Kidney epithelial cell (primary cell): ENCODE measurements at places on chromosomes 16 and 17. TPM values are rescaled to one million over a fixed set of nuclear protein-coding genes. Genes with fewer than 3 reads are reported as not detected.
A peak's percentile ranks its signal among the peaks of the same experiment; 100 is the strongest.

DNA sequence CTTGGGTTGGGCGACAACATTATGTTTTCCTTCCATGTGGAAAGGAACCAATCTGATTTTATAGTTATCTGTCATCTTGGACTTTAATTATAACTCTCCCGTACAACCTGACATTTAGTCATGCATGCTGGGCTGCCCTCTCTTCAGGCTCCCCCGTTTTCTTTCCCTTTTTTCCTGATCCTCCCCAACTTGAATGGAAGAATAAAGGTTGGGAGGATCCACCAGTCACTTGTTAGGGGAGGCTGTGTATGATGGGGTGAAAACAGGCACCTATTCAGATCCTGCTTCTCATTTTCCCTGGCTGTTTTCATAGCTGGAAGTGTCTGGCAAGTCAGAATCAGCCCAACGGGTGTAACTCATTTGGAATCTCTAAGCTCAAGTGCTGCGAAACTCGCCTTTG, 267.2 kb upstream of the SALL1 start:
- no peak for DNase-seq

Gene RAB26
- total RNA-seq = 0.54 and 0.68 TPM in 2 replicates

DNA sequence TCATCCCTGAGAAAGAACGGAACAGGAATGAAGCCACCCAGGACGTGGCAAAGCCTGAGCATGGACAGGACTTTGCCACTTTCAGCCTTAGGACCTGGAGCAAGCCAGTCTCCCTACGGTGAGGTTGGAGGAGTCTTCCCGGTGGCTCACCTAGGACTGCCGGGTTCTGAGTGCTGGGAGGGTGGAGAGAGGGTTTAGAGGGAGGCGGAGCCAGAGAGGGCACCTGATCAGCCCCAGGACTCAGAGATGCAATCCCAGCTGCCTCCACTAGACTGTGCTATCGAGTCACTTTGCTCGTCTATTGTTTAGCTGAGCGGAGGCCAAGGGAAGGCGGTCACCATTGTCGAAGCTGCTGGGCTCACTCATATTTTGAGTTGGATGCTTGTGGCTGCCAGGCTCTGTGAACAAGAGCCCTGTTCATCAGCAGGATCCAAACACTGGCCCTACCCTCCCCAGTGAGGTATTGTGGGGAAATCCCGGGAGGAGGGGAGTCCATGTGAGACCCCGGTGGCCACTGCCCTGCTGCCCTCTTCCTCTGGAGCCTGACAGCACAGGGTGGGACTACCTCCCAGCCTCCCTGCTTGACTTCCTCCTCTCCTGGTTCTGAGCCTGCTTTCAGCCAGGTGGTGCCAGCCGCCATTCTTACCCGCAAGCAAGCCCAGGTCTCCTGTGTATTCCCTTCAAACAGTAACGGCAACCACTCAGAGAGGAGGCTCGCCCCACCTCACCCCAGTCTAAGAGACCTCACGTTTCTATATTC, 7.0 kb downstream of the KRT14 start:
- peak; percentile 43 for DNase-seq

- no peak for DNase-seq
Observed at GRCh38 chr16:11151156-11151884, 104.7 kb downstream of the SOCS1 start.

Gene DLX4
- 0.21 and 0.50 TPM in 2 replicates for total RNA-seq

Gene TBC1D3
- total RNA-seq = not detected in 2 replicates

DNA sequence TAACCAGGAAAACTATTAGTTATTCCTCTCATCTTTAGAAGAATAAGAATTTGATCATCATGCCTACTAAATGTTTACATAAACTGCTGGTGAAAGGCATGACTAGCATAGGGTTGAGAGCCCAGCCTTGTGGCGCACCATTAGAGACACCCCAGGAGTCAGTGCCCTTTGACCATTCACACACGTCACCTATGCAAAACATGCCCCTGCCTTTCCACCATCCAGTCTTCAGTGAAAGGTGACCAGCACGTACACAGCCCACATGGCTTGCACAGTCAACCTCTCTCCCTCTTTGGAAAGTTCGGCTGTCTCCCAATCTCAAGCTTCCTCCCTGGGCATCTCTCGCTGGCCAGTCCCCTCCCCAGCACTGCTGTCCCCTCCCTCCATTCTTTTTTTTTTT, 150.3 kb downstream of the ENGASE start:
- DNase-seq = no peak

DNA sequence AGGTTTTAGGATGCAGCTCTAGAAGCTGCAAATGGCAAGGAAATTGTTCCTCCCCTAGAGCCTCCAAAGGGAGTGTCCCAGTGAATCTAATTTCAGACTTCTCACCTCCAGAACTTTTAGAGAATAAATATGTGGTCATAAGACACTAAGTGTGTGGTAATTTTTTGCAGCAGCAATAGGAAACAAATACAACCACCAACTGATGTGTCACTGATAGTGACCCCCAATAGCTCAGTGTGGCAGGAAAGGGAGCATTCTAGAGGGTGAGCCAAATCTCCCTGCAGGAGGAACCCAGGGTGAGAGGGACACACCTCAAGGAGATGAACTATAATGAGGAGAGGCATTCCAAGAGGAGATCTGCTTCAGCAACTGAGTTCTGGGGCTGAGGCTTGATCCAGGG, 4.1 kb downstream of the CCL4L2 start:
- DNase-seq = no peak

Gene STX8
- 76.3 and 102 TPM in 2 replicates for total RNA-seq

- DNase-seq = no peak
Observed at GRCh38 chr16:47829850-47830600, 325.8 kb downstream of the ABCC12 start.

- DNase-seq = no peak
Observed at GRCh38 chr16:49832177-49832576, 23.7 kb downstream of the ZNF423 start.

GRCh38 chr17:7437950-7438614, 1.2 kb upstream of the FGF11 start:
- DNase-seq = no peak

DNA sequence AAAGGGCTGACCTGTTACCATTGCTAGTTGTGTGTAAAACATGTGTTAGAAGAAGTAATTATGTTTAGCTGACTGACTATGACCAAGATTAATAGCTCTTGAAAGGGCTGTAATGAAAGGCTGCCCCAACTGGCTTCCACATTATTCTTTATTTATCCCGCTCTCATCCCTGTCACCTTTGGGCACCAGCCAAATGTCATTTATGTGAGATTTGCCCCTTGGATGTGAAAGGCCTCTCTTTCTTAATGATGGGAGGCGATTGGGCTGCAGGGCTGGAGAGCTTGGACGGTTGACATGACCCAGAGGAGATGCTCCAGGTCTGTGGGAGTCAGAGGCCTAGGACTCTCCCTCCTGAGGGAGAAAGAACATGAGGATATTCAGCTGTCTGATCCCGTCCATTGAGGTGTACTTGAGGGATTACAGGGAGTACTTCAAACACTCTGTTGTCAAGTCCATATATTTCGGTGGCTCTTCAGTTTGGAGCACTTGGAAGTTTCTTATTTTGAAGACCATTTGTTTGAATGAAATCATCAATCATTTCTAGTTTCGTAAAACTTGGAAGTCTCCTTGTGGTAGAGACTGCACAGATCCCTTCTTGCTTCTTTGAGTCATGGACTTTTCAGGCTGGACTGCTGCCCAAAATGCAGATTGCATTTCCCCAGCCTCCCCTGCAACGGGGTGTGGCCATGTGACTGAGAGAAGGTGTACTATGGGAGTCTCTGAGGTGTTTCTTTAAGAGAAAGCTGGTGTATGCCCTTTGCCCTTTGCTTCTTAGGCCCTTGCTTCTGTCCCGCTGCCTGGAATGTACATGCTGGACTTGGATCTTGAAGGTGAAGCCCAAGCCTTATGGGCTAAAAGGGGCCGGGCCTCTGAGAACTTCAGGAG, 51.3 kb downstream of the FTO start:
- DNase-seq = peak; percentile 65

- DNase-seq = no peak
Observed at GRCh38 chr17:80260069-80260535, 550 bp upstream of the RNF213 start.

GRCh38 chr17:28216528-28216927, 102.5 kb upstream of the TMEM97 start:
- no peak for DNase-seq

Gene SGCA
- not detected in 2 replicates for total RNA-seq

Gene KCNH6
- total RNA-seq = 0.07 and 0.21 TPM in 2 replicates

Gene FMNL1
- total RNA-seq = 26.0 and 27.5 TPM in 2 replicates

GRCh38 chr16:88569614-88569984, 604 bp upstream of the ZC3H18 start:
- no peak for DNase-seq

Gene CDH3
- 173 and 201 TPM in 2 replicates for total RNA-seq

DNA sequence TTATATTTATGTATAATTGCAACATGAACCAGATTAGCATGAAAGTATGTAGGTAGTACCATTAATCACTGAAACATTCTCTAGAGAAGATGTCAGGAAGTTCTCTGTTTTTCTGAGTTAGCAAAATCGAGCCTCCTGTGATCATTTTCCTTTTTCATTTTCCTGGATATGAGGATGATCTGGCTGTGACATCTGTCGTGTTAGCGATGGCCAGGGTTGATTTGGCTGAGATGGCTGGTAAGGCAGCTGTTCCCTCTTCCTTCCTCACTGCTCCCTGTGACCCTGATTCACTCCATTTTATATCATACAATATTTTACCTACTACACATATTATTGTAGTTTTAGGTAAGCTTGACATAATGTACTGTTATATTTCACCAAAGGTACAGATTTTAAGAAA, 10.3 kb downstream of the CNTNAP4 start:
- no peak for DNase-seq

Gene VMO1
- total RNA-seq = not detected in 2 replicates

DNA sequence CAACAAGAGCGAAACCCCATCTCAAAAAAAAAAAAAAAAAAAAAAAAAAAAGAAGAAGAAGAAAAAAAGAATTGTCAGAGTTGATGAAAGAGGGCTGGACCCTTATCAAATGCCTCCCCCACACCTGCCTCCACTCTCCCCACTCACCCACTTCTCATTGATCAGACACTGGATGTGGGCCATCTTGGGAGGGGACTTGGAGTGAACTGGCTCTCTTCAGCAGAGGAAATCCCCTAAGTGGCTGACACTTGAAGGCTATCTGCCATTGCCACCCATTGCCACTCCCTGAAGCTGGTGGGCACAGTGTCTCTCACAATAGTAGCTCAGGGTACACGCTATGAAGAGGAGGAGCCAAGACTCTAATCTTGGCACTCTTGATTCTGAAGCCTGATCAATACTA, 1.6 kb downstream of the ITGA2B start:
- no peak for DNase-seq

Gene CCDC137
- total RNA-seq = 22.0 and 25.6 TPM in 2 replicates

Gene TBC1D3I
- 0.13 TPM in 1 of 2 replicates, not detected in the other for total RNA-seq

Gene MFSD6L
- 0.27 and 0.54 TPM in 2 replicates for total RNA-seq

Gene C17orf78
- not detected in 2 replicates for total RNA-seq

DNA sequence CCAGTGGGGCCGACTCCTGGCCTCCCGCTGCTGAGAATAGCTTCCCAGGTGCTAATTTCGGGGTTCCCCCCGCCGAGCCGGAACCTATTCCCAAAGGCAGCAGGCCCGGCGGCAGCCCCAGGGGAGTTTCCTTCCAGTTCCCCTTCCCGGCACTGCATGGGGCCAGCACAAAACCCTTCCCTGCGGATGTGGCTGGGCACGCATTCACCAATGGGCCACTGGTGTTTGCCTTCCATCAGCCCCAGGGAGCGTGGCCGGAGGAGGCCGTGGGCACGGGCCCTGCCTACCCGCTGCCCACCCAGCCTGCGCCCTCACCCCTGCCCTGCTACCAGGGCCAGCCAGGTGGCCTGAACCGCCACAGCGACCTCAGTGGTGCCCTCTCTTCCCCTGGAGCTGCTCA, 24.9 kb upstream of the ZFPM1 start:
- no peak for DNase-seq

DNA sequence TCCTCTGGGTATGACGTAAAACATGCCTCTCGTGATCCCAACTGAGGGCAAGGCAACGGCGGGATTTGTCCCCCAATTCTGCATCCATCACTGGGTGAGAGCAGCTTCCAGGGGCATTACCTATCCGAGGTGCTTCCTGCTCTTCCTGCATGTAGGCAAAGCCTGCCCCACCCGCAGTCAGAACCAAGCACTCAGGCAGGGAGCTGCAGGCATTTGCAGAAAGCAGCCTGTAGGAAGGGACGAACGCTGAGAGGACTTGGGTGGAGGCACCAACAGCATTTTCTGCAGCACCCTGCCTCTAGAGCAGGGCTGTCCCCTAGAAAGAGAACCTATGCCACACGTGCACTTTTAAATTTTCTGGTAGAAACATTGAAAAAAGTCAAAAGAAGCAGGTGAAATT, 5.5 kb downstream of the BCO1 start:
- DNase-seq = no peak

DNA sequence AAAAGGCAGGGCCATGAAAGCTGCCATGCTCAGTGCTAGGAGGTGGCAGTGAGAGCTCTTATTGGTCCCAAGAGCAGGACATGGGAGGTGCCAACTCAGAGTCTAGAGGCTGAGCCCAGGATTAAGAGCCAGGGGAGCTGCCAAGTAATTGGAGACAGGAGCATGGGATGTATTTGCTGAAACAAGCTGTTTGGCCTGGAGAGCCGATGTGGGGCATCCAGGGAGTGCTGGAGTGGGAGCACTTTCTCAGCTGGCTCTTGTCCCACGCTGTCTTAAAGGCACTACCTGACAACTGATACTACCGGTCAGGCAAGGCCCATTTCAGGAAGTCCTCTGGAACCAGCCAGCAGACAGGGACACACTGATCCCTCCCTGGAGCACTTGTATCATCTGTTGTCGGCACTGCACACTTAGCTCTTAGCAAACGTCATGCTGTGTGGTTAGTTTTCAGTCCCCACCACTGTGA, 19.3 kb downstream of the ANKFN1 start:
- DNase-seq = no peak

GRCh38 chr17:36019423-36019822, 1.7 kb upstream of the CCL23 start:
- no peak for DNase-seq

DNA sequence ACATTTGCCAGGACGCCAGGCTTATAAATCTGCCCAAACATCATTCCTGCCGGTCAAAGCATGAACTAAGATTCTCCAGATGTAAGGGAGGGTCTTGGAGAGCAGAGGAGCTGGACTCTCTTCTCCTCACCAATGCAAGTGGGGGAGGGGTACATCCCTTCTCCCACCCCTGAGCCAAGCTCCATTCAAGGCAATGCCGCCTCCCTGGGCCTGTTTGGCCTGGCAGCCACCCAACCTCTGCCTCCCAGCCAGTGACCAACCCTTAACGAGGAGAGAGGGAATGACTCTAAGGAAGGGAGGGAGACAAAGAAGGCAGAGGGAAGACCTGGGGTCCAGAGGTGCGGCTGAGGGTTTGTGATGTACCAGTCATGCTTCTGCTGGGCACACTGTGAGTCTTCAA, 13.8 kb downstream of the C17orf50 start:
- DNase-seq = no peak

- no peak for DNase-seq
Observed at GRCh38 chr17:16358394-16358793, 5.1 kb upstream of the CENPV start.

- no peak for DNase-seq
Observed at GRCh38 chr16:59593194-59593661, 859.1 kb upstream of the GOT2 start.

Gene MYL11
- total RNA-seq = not detected in 2 replicates

Gene LITAFD
- not detected in 2 replicates for total RNA-seq

GRCh38 chr16:57299009-57299718, 14.7 kb upstream of the PLLP start:
- peak; percentile 44 for DNase-seq

GRCh38 chr16:47110939-47111338, 32.8 kb downstream of the NETO2 start:
- DNase-seq = no peak

- DNase-seq = no peak
Observed at GRCh38 chr17:34163123-34163522, 92.0 kb upstream of the CCL2 start.

GRCh38 chr16:79658301-79659033, 57.9 kb upstream of the MAF start:
- peak; percentile 74 for DNase-seq
